ENCODE measurements at places on chromosomes 2 and 18.

DNA sequence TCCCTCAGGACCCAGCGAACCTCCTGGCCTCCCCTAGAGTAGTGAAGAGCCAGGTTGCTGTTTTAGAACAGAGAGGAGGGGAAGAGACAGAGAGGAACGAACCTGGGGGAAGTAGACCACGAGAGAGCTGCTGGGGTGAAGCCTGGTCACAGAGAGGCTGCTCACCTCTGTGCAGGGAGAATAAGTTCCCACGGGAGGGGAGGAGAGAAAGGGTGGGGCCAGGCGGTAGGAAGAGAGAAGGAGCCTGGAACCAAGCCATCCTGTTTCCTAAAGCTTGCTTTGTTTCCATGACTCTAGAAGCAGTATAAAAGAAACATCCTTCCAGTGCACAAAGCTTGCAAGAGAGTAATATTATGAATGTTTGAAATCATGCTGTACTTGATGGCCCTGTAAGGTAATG is 147.9 kb downstream of the MYT1L start:
- DNase-seq, result no peak

DNA sequence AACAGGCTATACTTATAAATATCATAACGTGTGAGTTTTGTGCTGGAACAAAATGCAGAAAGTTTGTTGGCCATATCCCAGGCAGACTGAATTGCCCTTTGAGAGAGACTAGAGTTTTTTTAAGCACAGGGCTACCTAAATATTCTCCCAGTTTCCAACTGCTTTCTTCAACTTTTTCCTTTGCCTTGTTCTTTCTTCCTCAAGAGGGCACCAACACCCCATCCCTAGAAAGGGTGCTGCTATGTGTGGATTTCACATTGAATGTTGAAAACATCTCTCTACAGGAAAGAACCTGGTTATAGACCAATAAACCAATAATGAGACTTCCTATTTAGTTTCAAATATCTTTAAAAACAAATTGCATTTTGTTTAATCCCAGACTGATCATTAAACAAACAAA is 87.9 kb downstream of the ICOS start:
- DNase-seq, result peak; percentile 20

DNA sequence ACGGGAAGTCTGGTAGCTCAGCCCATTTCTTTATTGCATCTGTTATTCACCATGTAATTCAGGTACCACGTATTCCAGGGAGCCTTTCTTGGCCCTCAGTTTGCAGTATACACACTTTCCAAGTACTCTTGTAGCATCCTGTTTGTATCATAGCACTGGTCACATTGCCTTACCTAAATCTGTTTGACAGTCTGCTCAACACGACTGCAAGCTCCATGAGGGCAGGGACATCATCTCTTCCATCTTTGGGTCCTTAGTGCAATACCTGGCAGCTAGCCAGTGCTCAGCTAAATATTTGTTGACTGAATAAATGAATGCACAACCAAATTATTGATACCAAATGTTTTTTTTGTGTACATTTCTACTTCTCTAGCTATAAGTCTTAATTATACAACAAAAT is 11.2 kb upstream of the IL18R1 start:
- no peak for DNase-seq

DNA sequence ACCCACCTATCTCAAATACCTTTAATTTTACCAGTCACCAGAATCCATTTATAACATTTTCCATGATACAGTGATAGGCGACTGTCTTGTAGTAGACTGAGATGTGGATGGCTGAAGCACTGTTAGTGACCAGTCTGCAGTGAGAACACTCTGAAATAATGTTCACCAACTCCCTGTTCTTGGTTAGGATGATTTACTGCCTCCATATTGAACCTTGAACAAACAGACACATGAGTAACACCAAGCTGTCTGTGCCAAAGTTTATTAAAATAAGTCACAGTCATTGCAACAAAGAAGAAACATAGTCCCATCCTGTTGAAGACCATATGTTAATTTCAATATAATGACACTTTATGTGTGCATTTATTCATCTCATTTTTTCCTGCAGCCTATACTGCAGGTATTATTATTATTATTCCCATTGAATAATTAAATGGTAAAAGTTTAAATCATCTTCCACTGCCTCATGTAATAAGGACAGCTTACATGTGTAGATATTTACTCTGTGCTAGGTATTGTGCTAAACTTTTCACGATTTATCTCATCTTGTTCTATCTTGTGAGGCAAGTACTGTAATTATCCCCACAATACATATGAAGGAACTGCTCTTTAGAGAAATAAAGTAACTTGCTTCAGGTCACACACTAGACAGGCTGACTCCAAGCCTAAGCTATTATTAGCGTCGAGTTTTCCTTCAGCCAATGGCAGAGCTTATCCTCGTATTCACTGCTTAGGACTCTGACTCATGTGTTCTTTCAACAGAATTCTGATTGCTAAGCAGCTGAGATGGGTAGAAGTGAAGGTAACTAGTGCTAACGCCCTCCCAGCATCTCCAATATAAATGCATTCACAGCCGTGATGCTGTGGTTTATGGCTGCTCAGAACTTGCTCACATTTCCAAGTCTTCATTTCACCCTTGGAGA is 62.5 kb downstream of the ONECUT2 start:
- no peak for DNase-seq

GRCh38 chr2:238238766-238239542 is 884 bp downstream of the HES6 start:
- DNase-seq, result peak; percentile 27

DNA sequence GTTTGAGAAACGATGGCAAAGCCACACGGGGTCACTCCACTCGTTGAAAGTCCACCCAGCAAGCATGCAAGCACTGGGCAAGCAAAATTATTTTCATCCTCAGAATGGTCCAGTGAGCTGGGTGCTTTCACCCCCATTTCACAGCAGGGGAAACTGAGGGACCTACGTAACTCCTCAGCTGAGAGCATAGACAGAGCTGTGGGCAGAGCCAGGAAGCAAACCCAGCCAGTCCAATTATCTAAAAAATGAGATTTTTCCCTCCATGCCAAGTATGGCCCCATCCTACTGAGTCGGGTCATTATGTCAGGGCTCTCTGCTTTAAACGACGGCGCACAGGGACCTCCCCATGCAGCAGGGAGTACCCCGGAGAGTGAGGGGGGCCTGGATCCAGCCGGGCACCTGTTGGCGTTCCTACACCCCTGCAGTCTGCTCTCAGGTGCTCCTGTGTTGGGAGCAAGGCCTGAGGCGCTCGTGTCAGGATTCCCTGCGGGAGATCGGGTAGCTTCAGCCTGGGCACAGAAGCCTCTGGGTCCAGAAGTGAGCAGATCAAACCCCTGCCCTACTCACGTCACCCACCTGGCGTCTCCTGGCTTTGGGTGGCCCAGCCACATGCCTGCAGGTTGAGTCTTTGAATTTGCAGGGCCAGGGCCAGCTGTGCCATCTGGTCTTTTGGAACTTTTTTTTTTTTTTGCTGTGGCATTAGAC is 17.3 kb downstream of the TWIST2 start:
- DNase-seq, result no peak

DNA sequence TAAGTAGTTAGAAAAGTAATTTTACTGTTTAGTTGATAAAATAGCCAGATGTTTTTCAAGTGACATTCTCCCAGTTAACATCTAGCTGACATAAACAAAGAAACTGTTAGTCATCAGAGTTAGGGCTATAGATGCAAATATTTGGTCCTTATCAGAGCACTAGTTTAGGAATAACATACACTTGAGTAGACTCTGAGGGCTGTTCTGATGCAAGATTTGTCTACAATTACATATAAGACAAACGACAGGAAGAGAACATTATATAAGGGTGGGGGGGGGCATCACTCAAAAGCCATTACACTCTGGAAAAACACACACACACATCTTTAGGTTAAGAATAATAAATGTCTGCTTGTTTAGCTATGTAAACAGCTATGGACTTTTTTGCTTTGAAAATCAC is 554.4 kb upstream of the LRRTM1 start:
- no peak for DNase-seq

DNA sequence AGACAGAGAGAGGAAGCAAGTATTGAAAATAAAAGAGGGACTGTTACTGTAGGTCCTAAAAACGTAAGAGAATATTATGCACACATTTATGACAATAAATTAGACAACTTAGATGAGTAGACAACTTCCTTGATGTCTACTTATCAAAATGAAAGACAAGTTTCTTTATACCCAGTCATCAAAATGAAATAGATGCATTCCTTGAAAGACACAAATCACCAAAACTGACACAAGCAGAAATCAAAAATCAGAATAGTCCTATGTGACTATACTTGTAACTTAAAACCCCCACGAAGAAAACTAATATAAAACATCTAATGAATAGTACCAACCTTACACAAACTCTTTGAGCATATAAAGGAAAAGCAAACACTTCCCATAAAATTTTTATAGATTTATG is 14.5 kb downstream of the RTN4 start:
- no peak for DNase-seq

GRCh38 chr18:12891561-12891960 is 7.5 kb upstream of the PTPN2 start:
- DNase-seq, result no peak

- no peak for DNase-seq
Measured at GRCh38 chr2:127098711-127099110, 8.2 kb downstream of the BIN1 start.

Measured in NCI-H1092 (cell line).